Urothelium cell line (cell line): ENCODE measurements at places on chromosomes 6 and 20.
A peak's percentile ranks its signal among the peaks of the same experiment; 100 is the strongest.

- peak; percentile 25 for DNase-seq
Measured at GRCh38 chr6:144335914-144336313, 50.8 kb downstream of the UTRN start.

- no peak for DNase-seq
Measured at GRCh38 chr6:35173427-35174087, 32.4 kb upstream of the TCP11 start.

DNA sequence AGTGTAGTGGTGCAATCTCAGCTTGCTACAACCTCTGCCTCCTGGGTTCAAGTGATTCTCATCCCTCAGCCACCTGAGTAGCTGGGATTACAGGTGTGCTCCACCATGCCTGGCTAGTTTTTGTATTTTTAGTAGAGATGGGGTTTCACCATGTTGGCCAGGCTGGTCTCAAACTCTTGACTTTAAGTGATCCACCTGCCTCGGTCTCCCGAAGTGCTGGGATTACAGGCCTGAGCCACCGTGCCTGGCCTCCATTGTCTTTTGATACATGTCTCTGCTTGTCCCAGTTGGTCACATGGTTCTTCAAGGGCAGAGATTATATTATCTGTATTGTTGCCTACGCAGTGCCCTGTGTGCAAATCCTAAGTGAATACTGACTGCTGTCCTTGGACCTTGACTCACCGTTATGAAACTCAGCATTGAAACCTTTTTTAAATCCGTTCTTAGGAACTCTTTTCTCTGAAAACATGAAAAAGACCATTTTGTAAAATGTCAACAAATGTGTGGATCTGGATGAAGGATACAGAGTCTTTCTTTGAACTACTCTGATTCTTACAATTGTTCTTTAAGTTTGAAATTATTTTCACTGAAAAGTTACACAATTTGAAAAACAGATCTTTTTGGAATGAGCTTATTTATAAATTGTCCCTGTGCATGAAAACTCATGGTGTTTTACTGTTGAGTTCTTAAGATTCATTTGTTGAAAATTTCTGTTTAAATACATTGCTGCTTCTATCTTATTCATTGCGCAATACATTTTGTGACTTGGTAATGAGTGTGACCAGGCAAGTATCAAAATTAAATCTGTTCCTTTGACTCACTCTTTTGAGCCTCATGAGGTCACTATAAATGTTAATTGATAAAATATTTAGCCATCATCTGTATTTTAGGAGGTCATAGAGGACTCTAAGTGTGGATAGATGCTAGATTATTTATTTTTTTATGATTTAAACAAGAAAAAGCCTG is 293.5 kb downstream of the UTRN start:
- DNase-seq, result no peak

DNA sequence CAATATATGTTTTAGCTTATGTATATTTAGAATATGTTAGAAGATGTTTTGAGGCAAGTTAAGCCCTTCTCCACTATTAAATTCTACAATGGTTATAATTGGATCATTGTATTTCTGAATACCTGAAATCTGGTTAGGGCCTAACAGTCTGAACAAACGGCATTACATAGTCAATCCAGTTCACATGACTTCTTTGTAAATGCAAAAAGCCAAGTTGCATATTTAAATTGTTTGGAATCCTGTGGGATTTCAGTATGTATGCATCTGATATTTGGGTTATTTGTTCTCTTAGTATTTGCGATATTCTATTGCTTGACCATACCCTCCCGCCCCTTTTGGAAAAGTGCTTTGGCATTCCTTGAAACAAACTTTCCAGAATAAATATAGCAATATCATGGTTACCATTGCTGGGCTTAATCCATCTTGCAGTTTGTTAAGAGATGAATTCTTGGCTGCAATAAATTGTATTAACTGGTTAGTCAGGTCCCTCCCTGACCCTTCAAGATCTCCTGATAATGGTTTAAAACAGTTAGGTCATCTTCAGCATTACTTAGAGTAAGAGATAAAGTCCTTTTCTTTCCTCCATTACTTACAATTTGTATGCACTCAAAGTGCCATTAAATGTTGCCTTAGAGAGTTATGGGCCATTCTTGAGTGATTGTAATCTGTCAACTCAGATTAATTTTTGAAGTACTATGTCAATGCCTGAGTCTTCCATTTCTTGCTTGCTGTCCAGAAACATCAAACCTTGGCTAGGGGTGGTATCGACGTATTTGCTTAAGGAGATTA is 36.5 kb downstream of the LRRC1 start:
- DNase-seq, result no peak

GRCh38 chr20:20690676-20691476 is 21.6 kb downstream of the RALGAPA2 start:
- DNase-seq, result no peak

GRCh38 chr6:152004896-152005295 is 197.4 kb downstream of the ESR1 start:
- DNase-seq, result no peak

GRCh38 chr6:113655761-113656160 is 201.4 kb upstream of the MARCKS start:
- DNase-seq, result no peak

DNA sequence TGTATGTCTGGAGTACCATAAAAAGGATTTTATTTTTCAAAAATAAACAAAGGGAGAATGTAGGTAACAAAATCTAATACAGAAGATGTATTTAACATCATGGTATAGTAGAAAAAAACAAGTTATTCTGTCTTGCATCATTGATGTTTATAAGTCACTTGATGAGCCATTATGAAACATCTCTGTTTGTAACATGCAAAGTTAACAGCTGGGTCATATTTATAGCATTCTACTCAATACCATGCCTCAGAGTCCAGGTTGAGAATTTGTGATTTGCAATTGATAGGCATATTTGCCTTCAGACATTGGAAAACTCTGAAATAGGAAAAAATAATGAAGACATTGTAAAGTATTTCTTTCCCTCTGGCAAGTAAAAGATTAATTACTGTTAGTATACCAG is 52.3 kb upstream of the IL20RA start:
- DNase-seq, result no peak

DNA sequence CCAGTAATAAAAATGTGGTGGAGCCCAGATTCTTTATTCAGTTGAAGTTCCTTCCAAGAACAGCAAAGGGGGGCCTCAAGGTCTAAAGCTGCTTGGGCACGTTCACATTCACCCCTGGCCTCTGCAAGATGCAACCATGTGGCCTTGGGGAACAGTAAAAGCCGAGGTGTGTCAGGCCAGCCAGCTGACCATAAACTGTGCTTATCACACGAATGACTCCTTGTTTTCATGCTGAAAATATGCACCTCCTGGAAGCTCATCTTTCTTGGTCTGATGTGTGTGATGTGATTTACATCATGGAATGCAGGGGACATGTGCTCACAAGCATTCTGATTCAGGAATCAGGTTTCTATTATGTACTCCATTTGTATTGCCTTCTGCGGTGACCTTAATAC is 211.6 kb upstream of the MARCKS start:
- DNase-seq, result peak; percentile 58

GRCh38 chr6:143782481-143782880 is 60.7 kb upstream of the LTV1 start:
- DNase-seq, result no peak

- DNase-seq, result peak; percentile 40
Measured at GRCh38 chr6:73134588-73134987, 90.7 kb downstream of the KHDC1L start.

DNA sequence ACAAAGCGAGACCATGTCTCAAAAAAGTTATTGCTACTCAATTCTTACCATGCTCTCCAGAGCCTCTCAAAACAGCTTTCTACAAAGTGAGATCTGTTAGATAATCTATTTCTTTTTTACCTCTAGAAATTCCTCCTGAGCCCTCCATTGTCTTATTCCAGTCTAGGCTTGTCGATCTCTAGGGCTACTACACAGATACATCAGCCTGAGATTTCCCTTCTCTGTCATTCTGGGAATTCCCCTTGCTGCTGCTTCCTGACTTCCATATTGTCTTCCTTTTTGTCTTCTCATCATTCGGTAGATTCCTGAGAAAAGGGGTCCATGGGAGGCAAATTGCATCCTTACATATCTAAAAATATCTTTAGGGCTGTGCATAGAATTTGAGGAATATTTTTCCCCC is 75.6 kb upstream of the GNRH2 start:
- no peak for DNase-seq

DNA sequence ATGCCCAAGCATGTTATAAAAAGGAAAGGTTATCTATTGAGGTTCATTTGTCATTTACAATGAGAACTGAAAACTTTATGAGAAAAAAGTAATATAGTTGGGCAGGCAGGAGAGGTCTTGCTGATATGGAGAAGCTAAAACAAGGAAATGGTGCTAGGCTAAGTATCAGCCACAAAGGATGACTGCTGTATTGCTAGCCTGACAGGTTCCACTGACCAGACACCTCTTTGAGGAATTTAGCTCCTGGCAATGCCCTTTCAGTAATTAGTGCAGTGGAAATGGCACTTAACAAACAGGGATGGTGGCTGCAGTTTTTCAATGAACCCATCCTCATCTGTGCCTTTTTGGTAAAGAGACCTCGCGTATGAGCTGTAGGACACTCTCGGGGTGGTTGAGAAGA is 284.4 kb downstream of the ZFAND3 start:
- DNase-seq, result no peak

- no peak for DNase-seq
Measured at GRCh38 chr20:33465481-33466302, 22.1 kb upstream of the SNTA1 start.

DNA sequence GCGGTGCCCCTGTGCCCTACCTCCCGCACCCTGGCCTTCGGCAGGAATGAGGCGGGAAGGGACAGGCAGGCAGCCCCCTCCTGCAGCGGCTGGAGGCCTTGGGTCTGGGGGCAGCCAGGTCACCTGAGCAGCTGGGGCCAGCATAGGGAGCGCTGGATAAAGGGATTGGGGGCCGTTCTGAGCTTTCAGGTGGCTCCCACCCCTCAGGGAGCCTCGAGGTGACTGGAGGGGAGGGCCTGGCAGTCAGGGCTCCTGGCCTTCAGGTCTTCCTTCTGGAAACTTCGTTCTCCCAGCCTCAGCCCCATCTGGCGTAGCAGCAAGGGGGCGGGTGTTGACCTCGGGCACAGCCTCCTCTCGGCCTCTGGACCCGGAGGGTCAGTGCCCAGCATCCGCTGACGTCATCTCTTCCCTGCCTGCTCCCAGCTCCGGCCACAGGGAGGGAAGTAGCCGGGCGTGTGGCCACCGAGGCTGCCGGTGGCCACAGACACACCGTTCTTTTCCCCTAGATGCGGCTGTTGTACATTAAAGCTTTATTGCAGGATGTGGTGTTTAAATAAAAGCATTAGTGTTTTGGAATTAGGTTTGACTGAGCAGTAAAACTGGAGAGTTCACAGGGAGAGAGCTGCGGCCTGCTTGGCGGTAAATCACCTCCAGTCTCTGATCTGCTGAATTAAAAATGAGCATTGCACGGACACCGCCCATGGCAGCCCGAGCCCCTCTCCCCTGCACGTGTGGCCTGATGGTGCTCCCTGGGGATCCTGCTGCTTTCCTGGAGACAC is 80.0 kb upstream of the GATA5 start:
- DNase-seq, result no peak

DNA sequence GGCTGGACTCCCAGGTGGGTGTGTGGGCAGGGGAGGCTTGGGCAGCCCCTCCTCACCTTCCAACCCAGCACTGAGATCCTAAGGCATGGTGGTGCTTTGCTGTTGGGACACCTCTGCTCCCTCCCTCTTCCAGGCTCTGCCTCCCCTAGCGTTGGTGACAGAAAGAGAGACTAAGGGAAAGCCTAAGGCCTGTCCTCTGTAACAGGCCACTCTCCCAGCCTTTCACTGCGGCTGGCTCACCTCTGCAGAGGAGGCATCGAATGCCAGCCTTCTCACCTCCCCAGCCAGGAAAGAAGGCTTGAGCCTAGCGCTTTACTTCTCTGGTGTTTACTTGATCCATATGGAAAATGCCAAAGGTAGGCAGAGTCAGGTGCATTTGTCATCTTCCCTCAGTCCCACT is 3.5 kb upstream of the CDH26 start:
- DNase-seq, result no peak

DNA sequence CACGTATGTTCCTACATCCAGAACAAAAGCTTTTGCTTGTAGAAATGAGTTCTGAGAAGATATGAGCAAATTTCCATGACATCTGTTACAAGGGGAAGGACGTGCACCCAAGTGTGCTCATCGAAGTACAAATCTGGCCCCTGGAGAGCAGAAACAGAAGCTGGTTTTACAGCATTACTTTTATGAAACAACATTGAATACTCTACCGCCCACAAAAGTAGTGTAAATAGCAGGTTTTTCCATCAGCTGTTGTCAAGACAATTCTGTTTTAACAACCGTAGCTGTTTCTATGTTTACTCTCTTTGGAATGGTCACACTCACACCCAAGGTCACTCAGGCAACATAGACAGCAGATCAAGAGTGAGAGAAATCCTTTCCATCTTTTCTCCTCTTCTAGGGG is 114.2 kb upstream of the SSTR4 start:
- no peak for DNase-seq

- DNase-seq, result no peak
Measured at GRCh38 chr6:71420095-71420692, 131.6 kb downstream of the OGFRL1 start.

- DNase-seq, result no peak
Measured at GRCh38 chr20:54469952-54470351, 5.4 kb upstream of the DOK5 start.

DNA sequence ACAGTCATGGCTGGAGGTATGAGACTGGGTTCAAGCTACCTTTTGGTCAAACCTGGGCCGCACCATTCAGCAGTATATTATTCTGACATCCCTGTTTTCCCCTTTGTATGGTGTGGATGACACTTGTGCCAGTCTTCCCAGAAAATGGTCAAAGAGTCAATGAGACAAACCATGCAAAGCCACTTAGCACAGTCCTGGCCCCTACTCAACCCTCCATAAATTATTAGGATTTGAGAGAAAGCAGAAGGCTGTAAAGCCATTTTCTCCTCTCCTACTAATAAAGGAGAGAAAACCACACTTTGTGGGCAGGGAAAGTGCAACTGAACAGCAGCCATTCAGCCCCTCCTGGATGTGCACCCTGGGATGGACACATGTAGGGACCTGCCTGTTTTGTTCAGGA is 236.2 kb downstream of the SLC24A3 start:
- no peak for DNase-seq
